Hypothalamus (tissue), 51 donors: ENCODE measurements at places on chromosomes 3 and 15.

DNA sequence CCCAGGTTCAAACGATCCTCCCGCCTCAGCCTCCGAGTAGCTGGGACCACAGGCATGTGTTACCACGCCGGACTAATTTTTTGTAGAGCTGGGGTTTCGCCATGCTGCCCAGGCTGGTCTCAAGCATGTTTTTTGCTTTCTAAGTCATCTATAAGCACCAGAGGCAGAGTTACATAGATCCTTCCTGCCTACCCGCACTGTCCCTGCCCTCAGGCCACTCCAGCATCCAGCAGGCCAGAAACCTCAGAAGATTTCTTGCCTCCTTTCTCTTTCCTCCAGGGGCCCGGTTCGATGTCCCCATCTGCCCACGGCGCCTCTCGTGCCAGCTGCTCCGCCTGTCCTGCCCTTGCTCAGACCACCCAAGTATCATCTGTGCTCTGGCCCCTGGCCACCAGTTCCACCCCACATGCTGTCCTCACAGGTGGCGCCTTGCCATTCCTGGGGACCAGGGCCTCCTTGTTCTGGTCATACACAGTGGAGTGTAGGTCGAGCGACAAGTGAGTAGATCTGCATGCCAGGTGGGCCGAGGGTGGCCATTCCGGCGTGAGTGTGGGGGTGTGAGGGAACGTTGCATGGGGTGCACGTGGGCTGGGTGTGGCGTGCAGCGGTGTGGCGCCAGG lies 27.3 kb downstream of the KLHDC8B start:
- no peak for DNase-seq

DNA sequence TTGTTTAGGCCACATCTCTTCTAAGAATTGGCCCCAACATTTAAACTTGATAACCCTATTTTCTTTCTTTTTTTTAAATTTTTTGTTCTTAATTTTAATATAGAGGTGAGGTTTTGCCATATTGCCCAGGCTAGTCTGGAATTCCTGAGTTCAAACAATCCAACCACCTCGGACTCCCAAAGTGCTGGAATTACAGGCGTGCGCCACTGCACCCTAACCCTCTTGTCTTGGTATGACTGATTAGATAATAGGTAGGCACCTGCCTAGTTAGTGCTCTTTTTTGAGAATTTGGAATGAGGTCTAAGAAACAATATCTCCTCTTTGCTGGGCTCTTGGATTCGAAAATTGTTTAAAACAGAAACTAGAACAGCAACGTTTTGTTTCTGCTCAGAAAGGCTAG lies 116.4 kb upstream of the GOLGA6L6 start:
- DNase-seq: no peak

DNA sequence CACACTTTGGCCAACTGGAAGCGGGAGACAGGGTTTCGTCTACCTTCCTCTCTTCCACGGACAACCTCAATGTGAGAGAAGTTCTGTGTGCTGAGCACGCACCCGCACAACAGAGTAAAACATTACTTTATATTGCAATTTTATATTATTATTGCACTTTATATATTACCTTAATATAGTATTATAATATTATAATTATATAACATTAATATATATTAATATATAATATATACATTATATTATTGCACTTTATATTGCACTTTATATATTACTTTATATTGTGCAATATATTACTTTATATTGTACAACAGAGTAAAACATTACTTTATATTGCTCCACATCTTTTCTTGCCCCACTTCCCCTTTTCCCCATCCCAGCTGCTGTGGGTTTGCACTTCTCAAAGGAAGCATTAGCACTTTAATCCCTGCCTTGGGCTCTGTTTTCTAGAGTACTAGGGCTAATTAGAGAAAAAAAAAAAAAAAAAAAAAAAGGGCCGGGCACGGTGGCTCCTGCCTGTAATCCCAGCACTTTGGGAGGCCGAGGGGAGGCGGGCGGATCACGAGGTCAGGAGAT lies 76.4 kb upstream of the SLC4A7 start:
- DNase-seq: no peak

DNA sequence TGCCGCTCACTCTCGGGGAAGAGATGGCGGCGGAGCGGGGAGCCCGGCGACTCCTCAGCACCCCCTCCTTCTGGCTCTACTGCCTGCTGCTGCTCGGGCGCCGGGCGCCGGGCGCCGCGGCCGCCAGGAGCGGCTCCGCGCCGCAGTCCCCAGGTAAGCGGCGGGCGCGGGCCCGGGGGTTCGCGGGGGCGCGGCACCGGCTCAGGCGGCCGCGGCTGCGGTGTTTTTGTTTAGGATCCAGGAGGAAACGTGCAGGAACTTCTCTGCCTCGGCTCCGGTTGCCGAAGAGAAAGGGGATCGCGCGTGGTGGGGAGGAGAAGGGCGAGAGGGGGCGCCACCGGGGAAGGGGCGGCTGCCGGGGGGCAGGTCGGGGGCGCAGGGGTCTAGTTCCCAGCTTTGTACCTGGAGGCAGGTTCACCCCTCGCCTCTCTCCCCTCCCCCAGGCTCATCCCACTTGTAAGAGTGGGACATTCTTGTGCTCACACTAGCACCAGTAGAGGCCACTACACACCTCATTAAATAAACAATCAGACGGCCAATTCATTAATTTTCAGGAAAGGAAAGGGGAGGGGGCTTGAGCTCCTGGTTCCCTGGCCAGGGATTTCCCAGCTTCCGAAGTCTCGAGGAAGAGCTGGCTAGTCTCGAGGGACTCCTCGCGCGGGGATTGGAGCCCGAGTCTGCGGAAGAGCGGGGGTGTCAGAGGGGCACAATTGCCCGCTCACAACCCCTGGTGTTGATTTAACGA lies 562 bp downstream of the NEO1 start:
- peak; percentile 49 for DNase-seq

- no peak for DNase-seq
These were observed 120.9 kb downstream of the SAMMSON start for GRCh38 chr3:70120357-70120966.

GRCh38 chr3:57052662-57053061 lies 7.8 kb upstream of the SPATA12 start:
- no peak for DNase-seq

DNA sequence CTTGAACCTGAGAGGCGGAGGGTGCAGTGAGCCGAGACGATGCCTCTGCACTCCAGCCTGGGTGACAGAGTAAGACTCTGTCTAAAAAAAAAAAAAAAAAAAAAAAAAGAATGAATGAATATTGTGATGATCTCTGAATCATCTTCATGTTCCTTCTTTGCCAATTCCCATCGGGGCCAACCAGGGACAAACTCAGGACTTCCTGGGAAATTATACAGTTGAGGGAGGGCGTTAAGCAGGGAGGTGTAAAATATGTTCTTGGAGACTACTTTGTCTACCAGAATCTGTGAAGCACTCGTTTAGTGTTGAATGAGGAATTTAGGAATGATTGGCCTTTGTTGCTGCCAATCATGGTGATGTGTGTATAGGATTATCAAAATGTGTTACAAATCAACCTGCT lies 210.6 kb downstream of the PTPRG start:
- no peak for DNase-seq

- no peak for DNase-seq
These were observed 88.3 kb downstream of the FHIT start for GRCh38 chr3:61162965-61163364.

- DNase-seq: no peak
These were observed 17.9 kb downstream of the CAPN7 start for GRCh38 chr3:15223685-15224572.

DNA sequence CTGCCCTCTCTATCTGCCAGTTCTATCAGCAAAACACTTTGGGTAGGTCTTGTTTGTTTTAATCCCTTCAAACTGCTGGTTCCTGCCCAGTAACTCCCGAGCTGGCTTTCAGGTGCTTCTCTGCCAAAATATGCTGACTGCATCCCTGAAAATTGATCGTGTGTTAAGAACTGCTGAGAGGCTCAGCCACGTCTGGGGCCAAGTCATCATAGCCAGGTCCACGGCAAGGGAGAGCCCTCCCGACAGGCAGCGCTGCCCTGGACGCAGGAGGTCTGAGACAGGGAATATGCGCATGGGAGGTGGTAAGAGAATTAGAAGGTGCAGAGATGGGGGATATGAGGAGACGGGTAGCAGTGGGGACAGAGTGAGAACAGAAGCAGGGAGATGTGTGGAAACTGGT lies 179.7 kb upstream of the TOPAZ1 start:
- no peak for DNase-seq

GRCh38 chr15:82828075-82828474 lies 18.6 kb downstream of the WHAMM start:
- DNase-seq: no peak

DNA sequence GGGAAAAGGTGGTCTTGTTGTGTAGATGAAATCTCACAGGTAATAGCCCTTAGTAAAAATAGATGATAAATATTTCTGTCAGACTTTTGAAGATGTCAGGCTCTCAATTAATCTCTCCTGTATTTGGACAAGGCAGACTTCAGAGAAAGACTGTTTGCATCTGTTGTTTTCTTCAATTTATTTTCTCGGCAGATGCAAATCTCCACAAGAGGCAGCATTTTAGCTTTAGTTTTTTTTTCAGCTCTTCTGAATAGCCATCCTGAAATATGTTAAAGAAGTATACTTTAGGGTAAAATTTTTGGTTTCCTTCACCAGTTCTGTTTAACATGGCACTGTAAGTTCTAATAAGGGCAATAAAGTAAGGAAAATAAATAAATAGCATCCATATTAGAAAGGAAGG lies 685.1 kb downstream of the SI start:
- no peak for DNase-seq

GRCh38 chr3:23395115-23395514 lies 192.0 kb downstream of the UBE2E2 start:
- no peak for DNase-seq

- no peak for DNase-seq
These were observed 675.6 kb downstream of the GRM7 start for GRCh38 chr3:7536510-7536909.

GRCh38 chr3:114707252-114707860 lies 413.5 kb downstream of the TIGIT start:
- DNase-seq: no peak

- peak; percentile 58 for DNase-seq
These were observed 36.7 kb upstream of the ZNF774 start for GRCh38 chr15:90315278-90315982.
